ENCODE measurements at places on chromosomes 3 and 15.

- DNase-seq = no peak
Observed at GRCh38 chr3:123562547-123562946, 22.3 kb downstream of the HACD2 start.

- DNase-seq = no peak
Observed at GRCh38 chr3:147222291-147222690, 184.1 kb downstream of the ZIC4 start.

GRCh38 chr3:190252080-190252479, 70.2 kb downstream of the CLDN1 start:
- no peak for DNase-seq

DNA sequence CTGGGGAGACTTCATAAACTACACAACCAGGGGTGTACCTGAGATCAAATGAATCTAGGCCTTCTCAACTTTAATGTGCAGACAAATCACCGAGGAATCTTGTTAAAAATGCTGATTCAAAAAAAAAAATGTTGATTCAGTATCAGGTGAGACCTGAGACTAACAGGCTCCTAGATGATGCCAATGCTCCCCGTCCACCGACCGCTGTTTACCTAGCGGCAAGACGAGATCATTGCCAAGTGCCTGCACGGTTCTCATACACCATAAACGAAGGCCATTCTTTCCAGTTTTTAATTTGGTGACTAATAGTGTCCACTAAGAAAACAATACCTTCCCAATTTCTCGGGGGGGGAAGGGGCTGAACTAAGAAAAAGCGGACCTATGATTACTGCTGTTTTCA, 2.5 kb upstream of the FSIP1 start:
- DNase-seq = no peak

DNA sequence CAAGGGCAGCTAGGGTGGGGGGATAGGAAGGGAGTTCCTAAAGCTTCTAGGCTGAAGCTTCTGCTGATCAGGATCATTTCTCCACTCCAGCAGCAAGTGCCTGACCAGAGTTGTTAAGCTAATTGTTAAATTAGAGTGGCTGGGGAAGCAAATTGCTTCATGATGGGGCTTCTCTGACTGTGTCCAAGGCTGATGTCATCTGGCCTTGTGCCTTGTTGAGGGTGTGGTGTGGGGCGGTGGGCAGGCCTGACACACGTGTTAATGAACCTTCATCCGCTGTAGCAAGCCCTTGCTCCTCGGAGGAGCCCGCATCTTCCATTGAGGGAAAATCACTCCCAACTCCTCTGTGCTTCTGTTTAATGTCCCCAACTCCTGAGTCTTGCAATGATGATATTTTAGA, 84.3 kb upstream of the ROPN1 start:
- no peak for DNase-seq

GRCh38 chr3:32283304-32283703, 44.8 kb downstream of the CMTM8 start:
- no peak for DNase-seq

- DNase-seq = no peak
Observed at GRCh38 chr3:123100193-123100776, 33.5 kb downstream of the PDIA5 start.

DNA sequence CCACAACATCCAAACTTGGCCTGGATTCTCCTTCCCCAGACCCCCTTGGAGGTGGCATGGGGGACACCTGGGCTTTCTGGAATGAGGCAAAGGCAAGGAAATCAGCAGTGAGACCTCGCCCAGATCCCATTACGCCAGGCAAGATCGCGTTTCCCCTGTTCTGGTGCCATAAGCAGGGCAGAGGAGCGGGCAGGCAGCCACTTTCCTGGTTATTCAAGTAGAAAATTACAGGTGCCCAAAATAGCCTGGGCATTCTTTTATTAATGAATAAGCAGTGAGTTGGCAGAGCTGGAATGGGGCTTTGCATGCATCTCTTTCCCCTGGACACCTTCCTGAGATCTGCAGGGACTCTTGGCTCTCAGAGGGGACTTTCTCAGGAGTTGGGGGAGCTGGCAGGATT, 31.5 kb upstream of the FAM107A start:
- no peak for DNase-seq

- DNase-seq = no peak
Observed at GRCh38 chr3:119033393-119034255, 1.0 kb downstream of the IGSF11 start.

- no peak for DNase-seq
Observed at GRCh38 chr15:38005953-38006808, 71.7 kb downstream of the TMCO5A start.

GRCh38 chr3:52822363-52822762, 8.1 kb downstream of the ITIH4 start:
- DNase-seq = no peak

DNA sequence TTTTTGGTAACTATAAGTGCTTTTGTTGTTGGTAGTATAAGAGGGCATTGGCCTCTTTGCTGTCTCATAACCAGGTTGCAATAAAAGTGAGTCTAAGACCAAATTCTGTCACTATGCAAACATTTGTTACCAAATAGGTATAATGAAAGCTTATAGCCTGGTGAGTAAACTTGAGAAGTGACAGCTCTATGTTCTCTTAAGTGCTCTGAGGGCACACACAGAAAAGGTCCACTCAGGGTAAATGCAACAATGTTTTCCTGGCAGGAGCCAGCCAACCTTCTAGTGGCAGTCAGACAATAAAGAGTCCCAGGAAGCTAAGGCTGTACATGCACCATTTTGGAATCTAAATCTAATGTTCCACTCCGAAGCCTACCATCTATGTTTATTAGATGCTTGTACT, 262.1 kb upstream of the TGFBR2 start:
- DNase-seq = no peak

GRCh38 chr15:71612869-71613268, 197.5 kb upstream of the NR2E3 start:
- no peak for DNase-seq

- DNase-seq = no peak
Observed at GRCh38 chr15:39651881-39652280, 71.0 kb downstream of the THBS1 start.

DNA sequence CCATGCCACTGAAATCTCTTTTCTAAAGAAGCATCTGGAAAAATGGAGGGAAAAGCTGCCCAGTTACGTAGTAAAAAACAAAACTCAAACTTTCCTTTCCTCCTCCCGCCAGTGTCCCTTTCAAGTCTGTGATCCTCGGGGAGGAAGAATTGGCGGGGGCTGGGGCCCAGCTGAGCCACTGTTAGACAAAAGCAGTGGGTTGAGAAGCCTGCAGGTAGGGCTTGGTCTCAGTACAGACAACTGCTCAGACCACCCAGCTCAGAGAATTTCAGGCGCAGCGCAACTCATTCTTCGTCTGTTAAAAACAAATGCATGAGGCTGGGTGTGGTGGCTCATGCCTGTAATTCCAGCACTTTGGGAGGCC, 117.1 kb downstream of the MYLK start:
- no peak for DNase-seq

DNA sequence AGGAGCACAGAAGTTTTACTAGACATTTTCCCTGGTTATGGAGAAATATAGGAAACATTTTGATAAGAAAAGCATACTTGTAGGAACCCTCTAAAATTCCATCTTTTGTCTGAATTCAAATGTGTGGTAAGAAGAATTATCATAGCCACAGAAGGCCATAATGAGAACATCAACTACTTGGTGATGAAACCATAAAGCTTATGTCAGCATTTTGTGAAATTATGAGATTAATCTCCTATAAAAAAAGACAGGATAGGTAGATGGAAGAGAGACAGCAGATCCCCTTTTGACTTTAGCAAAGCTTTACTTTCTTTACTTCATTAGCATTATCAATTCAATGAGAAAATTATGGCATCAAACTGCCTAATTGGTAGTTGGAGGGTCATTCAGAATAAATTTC, 697.0 kb downstream of the IGSF11 start:
- no peak for DNase-seq

GRCh38 chr3:144055604-144056003, 84.0 kb downstream of the DIPK2A start:
- DNase-seq = no peak

- DNase-seq = no peak
Observed at GRCh38 chr3:99396651-99397275, 241.6 kb upstream of the COL8A1 start.

GRCh38 chr3:65402597-65402996, 636.1 kb downstream of the MAGI1 start:
- no peak for DNase-seq

DNA sequence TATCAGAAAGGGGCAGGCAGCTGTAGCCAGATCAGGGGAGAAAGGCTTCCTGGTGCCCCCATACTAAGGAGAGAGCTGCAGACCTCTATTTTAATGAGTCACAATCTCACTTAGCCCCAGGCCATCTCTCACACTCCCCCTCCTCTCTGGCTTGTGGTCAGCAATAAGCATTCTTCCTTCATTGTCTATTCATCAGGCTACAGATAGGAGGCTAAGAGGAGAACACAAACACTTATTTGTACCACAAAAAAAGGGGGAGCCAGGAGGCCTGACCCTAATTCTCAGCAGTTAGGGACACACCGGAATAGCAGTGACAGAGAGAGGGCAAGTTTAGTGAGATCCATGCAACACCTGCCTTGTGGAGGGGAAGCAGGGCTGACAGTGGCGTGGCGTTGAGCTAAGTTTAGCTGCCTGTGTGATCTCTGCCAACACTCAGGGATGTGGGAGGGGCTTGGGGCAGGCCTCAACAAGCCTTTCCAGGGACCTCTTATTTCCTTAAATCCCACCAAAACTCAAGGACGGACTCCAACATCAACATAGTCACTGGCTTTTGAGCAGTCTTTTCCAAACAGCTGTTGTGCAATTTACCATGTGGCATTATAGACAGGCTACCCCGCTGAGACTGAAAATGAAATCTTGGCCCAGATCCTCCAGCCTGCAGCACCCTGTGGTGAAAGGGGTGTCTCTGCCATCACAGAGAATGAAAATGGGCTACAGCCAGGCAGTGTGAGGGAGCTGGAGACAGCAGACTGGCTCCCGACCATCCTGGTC, 191.9 kb upstream of the TSC22D2 start:
- no peak for DNase-seq

- DNase-seq = no peak
Observed at GRCh38 chr3:138260611-138261010, 69.0 kb downstream of the NME9 start.

GRCh38 chr3:140252812-140253656, 318.0 kb downstream of the CLSTN2 start:
- no peak for DNase-seq

DNA sequence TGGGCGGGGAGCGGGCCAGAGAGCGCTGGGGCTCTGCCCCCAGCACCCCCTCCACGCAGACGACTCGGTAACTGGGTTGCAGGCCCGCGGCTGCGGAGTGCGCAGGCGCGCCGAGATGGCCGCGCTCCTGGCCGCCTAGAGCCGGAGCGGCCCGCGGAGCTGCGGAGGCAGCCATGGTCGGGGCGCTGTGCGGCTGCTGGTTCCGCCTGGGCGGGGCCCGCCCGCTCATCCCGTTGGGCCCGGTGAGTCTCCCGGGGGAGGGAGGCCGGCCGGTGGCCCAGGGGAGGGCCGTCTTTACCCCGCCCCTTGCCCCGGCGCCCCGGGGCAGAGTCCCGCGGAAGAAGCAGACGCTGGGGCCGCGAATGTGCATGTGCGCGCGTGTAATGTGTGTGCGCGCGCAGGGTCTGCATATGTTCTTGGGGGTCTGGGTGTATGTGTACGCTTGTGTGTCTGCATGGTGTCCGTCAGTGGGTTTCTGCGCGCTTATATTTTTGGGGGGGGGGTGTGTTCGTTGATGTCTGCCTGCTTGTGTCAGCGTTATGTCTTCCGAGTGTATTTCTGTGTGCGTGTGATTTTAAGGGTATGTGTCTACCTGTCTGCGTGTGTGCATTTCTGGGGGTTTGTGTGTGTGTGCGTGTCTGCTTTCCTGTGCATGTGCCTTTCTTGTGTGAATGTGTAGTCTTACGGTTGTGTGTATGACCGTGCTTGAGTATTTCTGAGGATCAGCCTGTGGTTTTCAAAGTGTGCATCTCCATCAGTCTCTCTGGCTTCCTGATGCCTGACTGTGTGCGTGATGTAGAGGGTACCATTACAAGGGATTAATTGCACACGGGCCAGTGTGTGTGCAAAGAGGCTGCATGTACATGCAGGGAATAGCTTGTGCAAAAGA, at the start of gene ABHD14A:
TSS of gene ABHD14A (plus strand) at position 102 of the 889 bp plus-strand sequence. CDS start at position 174, 72 bp downstream.
- DNase-seq = peak; percentile 69

GRCh38 chr3:105866656-105867653, 1.9 kb downstream of the CBLB start:
- DNase-seq = no peak

- no peak for DNase-seq
Observed at GRCh38 chr3:175404027-175404426, 544.9 kb downstream of the NAALADL2 start.

GRCh38 chr15:49718846-49719245, 98.0 kb downstream of the DTWD1 start:
- DNase-seq = no peak

DNA sequence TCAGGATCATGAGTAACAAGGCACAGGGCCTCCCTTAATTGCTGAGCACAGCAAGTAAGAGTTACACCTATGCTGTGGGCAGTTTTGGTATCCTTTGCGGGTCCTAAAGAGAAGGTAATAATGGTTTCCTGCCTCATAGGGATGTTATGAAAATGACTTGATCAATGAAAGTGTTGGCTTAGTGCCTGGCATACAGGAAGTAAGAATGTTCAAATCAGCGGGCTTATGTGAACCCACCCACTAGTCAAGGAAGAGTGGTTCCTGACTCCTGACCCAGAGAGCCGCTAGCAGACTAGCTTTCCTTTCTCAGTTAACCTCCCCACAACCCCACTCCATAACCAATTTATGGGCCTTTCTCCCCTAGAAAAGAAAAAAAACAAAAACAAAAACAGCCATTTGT, 5.2 kb upstream of the ADAMTS9 start:
- no peak for DNase-seq

DNA sequence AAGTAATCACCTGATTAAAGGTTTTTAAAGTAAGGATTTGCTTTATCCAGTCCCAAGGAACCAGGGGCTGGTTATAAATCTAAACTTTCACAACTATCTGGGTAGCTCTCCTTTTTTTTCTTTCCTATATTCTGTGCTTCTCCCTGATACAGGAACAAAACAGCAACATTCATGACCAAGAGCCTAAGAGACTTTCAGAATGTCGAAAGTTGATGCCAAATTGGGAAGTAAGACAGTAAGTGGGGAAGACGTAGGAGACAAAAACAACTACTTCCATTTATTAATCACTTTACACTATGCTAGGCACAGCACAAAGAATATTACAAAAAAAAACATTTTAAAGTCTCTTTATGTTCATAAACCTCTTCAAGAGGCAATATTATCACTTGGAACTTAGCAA, 211.6 kb downstream of the MAGI1 start:
- DNase-seq = no peak

- no peak for DNase-seq
Observed at GRCh38 chr15:88385078-88385700, 82.0 kb downstream of the MRPL46 start.

DNA sequence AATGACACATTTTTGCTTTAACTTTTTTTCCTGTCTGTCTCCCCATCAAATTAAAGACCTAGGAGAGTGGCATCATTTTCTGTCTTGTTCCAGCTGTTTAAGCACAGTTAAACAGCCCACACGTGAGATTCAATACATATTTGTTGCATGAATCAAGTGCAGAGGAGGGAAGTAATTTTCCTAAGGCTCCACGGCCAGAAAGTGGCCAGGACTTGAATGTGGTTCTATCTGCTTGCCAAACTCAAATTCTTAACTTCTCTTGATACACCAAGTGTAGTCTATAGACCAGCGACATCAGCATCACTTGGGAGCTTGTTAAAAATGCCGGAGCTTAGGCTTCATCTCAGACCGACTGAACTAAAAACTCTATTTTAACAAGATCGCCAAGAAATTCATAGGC, 724.8 kb upstream of the CFAP20DC start:
- DNase-seq = no peak

GRCh38 chr3:37800022-37800551, 61.6 kb upstream of the CTDSPL start:
- no peak for DNase-seq

- peak; percentile 60 for DNase-seq
Observed at GRCh38 chr3:129001806-129002572, 885 bp downstream of the EFCC1 start.
